ENCODE measurements at places on chromosomes 4 and X.

- no peak for DNase-seq
Measured at GRCh38 chr4:70746179-70746839, 24.5 kb downstream of the RUFY3 start.

GRCh38 chr4:126702747-126703146 lies 930.0 kb upstream of the INTU start:
- no peak for DNase-seq

DNA sequence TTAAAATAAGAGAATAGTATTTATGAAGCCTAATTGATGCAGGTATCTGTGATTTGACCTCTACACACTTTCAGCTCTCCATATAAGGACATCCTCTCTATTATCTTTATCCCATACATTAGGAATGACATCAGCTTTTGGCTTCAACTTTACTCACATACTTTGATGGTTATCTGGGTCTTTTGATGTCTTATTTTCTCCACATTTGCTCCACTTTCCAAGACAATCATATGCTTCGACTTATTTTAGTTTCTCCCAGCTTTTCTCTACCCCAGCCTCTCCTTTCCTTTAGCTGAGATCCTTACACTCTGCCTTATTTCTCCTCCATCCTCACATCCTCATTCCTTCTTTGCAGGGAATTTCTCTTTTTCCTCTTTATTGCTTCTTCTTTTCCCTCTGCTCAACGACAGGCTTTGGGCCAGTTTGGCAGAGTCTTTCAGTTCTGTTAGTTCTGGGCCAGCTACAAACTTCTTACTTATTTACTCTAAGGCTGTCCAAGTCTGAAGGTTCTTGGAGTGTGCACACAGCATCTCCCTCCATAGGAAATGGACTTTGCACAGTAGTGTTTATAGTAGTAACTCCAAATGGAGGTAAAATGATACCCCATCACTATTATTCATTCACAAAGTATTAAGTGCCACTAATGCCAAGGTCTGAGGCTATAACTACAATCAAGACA lies 50.5 kb downstream of the SLC4A4 start:
- DNase-seq = no peak

DNA sequence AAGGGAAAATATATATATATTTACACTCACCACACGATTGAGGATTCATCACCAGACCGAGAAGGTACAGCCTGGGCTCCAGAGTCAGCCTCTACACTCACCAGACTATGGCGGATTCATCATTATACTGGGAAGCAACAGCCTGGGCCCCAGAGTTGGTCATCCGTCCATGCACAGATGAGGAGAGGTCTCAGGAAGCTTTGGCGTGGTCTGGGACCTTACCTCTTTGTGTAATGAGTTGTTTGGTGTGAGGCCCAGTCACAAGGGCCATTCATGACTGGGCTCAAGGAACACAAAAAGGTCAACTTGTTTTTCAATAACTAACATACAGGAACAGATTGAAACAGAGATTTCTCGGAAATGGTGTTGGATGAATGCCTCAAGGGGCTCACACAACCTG lies 926.1 kb downstream of the FAM133A start:
- no peak for DNase-seq

DNA sequence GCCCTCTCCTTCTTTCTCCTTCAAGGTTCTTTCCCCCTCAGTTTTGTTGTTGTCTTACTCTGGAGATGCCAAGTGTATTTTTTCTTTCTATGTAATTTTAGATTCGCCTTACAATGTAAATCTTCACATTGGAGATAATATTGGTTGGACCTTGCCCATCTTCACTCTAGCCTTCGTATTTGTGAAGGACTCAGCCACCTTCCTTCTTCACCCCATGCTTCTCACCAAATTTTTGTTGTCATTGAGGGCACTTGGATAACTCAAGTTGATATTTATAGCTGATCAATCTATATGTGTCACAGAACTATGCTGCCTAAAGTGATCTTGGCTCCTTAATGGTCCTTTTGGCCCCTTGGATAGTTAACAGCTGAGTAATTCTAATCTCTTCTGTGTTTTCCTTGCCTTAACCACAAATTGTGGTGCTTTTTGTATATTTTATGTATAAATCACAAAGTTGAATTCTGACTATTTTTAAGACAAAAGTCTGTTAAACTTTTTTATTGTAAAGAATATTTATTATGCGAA lies 6.5 kb downstream of the SPRY1 start:
- DNase-seq = no peak

GRCh38 chrX:66760651-66761050 lies 121.8 kb upstream of the EDA2R start:
- DNase-seq = no peak

DNA sequence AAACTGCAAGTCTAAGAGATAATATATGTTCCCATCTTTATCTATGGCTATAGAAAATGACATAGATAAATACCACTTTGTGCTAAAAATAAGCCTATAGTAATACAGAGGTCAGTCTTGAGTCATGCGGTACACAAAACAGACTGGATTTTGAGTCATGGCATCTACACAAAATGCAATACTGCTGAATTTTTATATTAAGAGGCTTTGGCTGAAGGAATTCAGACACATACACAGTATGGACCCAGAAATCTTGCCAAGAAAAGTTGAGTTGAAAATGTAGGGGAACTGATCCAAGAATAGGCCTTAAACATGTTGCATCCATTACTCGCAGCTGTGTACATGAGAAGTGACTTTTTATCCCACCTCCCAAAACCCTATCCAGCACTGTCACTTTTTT lies 184.4 kb downstream of the TENM3 start:
- no peak for DNase-seq

DNA sequence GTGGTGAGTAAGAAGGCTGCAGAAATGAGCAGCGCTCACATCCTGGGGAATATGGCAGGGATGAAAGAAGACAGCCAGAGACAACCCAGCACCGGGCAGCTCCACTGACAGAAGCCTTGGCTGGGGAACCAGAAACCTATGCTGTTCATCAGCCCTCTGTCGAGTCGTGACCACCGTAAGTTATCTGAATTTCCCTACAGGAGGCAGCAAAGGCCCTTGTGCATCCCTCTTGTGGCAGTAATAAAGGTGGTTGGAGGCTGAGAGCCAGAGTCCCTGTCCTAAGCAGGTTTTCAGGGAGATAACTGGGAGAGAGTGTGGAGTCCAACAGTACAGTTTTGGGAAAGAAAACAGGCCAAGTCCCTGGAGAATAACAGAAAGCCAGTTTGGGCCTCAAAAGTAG lies 194.0 kb upstream of the BOD1L1 start:
- DNase-seq = no peak

GRCh38 chr4:26451597-26451996 lies 38.7 kb downstream of the CCKAR start:
- DNase-seq = no peak

Measured in HFF-Myc (cell line).